ENCODE measurements at places on chromosomes 7 and 10.
A peak's percentile ranks its signal among the peaks of the same experiment; 100 is the strongest.

- no peak for DNase-seq
These were observed 36.9 kb downstream of the FOXL3 start for GRCh38 chr7:326809-327232.

DNA sequence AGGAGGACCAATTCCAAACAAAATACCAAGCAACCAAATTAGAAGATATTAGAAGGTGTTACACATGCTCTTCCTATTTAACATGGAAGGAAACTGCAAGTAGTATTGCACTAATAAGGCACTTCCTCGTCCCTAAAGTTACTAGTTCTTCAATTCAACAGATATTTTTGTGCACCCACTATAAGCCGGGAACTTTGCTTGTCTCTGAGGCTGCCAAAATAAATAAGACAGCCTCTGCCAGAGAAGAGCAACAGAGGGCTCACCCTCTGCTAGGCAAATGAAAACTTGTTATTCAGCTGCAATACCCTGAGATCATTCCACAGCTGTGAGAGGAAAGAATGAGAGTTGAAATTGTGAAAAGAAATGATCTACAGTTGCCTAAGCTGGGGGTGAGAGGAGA lies 37.4 kb upstream of the GSAP start:
- no peak for DNase-seq

DNA sequence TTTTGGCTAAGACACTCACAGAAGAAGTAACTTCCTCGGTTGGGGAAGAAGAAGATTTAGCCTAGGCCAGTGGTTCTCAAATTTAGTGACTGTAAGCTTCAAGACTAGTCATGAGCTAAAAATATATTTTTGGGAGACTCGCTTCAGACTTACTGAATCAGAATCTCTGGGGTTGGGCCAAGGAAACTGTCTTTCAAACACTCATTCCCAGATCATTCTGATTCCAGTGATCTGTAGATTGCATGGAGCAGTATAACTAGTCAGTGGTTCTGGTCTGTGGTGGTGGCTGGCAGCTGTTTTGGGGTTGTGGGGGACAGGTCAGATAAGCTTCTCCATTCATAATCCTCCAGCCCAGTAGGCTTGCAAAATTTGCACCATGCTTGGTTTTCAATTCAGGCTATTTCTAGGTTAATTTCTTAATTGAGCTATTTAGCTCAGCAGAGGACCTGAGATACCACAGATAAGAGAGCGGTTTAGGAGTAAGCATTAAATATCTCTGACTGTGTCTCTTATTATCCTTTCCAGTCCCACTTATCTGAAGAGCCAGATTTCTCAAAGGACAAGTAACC lies 3.8 kb upstream of the KAT6B start:
- DNase-seq, result no peak

DNA sequence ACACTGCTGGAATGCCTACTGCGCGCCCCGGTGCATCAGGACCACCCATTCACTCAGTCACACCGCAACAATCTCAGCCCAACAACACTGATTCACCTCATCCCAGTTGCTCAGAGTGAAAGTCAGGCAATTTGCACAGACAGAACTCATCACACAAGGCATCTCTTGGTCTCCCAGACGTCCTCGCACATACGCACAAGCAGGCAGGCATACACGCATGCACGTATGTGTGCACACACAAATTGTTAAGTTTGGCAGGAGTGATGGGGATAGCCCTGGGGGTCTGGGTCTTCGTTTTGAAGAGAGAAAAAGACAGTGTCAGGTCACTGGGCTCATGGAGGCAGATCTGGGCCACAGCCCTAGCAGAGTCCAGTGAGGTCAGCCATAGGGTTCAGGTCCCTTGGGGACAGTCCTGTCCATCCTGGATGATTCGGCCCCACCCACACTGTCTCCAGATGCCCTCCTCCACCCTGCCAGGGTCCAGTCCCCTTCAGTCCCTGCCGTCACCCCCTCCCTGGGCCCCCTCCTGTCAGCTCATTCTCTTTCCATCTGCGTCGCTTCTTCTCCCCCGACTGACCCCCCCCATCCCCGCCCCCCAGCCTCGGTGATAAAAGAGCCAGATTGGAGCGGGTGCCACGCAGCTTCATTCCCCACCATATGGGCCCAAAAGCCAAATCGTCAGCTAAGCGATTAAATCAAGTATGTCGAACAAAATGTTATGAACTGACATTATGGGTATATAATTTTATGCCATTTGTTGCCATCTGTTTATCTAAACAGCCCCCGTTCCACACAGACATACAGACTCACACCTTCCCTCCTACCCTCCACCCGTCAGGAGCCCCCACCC lies 48.5 kb upstream of the SLF2 start:
- DNase-seq, result no peak

DNA sequence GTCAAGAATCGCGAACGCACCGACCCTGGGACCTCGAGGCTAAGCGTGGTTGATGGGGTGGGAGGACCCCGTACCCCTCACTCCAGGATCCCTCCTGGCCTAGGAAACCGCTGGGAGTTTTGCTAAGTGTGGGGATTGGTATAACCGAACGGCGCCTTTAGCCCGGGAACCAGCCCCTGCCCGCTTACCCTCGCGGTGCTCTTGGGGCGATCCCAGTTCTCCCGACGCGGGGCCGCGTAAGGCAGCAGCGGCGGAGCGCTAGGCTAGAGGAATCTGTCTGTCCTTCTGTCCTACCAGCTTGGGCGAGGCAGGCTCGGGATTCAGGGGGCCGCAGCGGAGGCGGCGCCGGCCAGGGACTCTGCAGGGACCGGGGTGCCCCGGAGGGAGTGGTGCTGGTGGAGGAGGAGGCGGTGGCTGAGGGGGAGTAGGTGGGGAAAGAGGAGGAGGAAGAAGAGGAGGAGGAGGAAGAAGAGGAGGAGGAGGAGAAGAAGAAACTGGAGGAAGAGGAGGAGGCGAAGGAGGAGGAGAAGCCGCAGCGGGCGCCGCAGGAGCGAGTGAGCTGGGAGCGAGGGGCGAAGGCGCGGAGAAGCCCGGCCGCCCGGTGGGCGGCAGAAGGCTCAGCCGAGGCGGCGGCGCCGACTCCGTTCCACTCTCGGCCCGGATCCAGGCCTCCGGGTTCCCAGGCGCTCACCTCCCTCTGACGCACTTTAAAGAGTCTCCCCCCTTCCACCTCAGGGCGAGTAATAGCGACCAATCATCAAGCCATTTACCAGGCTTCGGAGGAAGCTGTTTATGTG lies 439 bp upstream of the EMX2 start:
- no peak for DNase-seq

DNA sequence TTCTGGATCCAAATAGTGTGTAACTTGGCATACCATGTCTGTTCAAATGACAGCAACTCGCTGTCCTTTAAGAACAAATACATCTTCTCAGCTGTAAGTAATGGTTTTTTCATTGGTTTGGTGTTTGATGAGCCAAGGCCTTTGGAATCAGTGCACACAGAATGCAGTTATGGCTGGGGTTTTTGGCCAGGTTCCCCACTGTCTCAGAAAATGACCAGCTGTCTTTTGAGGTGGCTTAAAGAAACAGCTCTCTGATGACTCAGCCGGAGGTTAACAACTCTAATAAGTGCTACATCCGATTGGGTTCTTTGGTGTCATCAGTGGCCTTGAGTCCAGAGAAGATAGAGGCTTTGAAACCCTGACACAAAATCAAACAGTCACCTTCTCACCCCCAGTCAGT lies 688.4 kb downstream of the REEP3 start:
- DNase-seq, result no peak

DNA sequence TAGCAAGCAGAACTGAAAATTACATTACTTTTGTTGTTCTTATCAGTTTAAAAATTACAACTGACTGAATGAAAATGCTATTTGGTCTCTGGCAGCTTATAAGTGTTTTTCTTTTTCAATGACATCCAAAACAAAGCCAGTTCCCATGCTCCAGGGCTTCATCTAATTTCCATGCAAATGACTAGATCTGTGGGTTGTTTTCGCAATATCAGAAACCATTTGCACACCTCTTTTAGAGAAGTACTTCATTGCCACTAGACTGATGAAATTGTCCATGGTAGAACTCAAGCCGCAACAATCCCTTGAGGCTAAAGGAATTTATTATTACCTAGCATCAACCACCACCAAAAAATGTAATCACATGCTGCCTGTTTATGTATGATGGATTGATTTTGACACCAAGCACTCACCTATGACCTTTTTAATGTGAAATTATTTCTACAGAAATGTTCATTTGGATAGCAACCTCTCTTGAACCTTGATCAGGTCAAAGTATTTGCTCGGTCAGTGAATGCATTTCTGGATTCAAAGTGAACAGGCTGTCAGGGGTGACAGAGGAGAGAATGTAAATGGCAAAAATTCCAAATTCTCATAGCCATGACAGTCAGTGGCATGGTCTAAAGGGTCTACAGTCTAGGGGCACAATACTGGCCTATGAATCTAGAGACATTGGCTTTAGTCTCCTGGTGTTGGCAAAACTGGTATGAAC lies 769.3 kb downstream of the SORCS1 start:
- no peak for DNase-seq

DNA sequence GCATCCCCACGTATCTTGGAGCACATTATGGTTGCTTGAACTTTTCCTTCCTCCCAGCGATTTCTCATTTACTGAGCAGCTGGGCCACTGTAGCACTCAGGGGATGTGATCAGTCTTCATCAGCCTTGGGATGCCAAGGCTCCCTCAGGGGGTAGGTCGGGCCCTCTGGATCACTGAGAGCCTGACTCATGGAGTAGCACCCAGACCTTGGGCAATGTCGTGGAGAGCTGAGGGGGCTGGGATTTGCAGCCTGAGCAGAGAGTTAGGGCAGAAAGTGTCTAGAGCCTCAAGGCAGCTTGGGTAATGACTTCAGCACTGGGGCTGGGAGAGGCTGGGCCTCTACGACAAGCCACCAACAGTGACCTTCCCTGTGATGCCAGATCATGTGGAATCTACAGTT lies 86.5 kb upstream of the CXCL12 start:
- no peak for DNase-seq

GRCh38 chr7:11366118-11366517 lies 392.4 kb downstream of the PHF14 start:
- no peak for DNase-seq

- DNase-seq, result peak; percentile 44
These were observed 166.8 kb downstream of the MTERF1 start for GRCh38 chr7:91713669-91714068.

- peak; percentile 87 for DNase-seq
These were observed at the start of gene UPP1 for GRCh38 chr7:48089046-48090003. UPP1 (plus strand) TSS chr7:48089265; CDS start chr7:48094784, 5,519 bp downstream.

- no peak for DNase-seq
These were observed 35.6 kb upstream of the PIK3CG start for GRCh38 chr7:106829496-106829895.

DNA sequence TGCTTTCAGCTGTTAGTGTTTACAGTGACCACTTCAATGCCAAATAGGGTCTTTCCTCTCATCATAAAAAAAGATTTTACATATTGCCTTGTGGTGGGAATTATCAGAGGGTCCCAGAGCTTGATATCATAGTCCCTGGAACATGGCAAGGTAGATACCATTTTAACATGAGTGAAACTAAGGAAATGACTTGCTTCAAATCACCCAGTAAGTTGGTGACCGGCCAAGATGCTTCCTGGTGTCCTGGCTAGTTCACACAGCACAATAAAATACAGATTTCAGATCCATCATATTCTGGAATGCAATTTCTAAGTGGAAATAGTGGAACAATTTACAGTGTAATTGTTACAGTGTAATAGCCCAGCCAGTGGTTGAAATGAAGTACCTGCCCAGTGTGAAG lies 36.6 kb downstream of the CNNM1 start:
- no peak for DNase-seq

DNA sequence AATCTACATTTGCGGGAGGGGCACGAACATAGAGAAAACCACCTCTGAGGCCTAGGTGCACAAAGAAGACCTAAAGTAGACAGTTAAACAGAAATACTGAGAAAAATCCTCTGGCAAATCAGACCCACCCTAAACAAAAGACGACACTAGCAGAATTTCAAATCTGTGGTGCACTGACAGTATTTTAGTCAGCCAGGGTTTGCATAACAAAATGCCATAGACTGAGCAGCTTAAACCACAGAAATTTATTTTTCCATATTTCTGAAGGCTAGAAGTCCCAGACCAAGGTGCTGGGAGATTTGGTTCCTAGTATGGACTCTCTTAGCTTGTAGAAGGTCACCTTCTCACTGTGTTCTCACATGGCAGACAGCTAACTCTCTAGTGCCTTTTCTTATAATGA lies 26.3 kb downstream of the IPMK start:
- no peak for DNase-seq

- no peak for DNase-seq
These were observed 21.4 kb downstream of the WDR86 start for GRCh38 chr7:151388430-151388829.

GRCh38 chr7:12968836-12969422 lies 281.5 kb downstream of the ARL4A start:
- no peak for DNase-seq

GRCh38 chr7:152553671-152554317 lies 118.0 kb upstream of the KMT2C start:
- DNase-seq, result no peak

- DNase-seq, result no peak
These were observed 83.0 kb upstream of the INHBA start for GRCh38 chr7:41785840-41786239.

GRCh38 chr7:117979954-117980497 lies 106.8 kb upstream of the CTTNBP2 start:
- no peak for DNase-seq

DNA sequence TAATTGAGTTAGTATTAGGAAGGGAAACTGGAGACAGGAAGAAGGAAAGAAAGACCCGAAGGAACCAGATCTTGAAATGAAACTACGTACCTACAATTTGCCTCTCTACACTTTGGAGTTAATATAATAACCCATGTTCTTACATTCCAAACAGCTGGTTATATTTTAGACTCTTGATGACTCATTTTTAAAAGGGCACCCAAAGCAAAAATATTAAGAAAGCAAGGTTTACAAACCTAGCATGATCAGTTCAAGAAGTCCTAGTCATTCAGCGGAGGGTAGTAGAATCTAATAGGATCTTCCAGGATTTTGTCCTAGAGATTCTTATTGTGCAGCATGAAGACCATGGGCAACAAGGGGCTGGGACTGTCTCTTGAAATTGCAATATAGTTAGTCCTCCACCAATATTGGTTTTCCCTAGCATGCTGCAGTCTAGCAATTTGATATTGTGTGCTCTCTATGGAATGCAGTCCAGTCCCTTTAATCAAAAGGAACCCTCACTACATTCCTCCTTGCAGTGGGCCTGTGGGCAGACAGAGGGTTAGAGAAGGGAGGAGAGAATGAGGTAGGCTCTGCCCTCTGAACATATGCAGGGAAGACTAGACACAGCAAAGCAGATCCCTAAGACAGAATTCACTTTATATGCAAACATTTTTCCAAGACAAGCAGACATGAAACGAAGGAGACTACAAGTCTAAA lies 230.3 kb downstream of the INHBA start:
- DNase-seq, result no peak

GRCh38 chr10:66038623-66039022 lies 887.2 kb upstream of the LRRTM3 start:
- no peak for DNase-seq

Measured in NCI-H774 (cell line).